ENCODE measurements at places on chromosomes 3 and 15.

DNA sequence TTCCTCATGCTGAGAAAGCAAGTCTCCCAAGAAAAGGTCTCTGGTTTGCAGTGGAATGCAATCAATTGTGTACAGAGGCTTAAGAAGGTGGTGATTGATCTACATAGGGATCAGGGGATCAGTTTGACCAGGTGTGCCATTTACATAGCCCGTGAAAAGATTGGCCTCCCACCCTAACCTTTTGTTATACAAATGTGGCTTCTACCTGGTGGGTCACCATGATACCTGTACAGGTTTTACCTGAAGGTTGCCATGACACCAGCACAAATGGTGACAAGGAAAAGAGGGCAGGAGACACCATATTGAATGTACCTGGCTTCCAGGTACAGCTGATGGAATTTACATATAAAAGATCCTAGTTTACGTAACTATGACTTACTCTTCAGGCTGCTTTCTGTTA is 25.5 kb upstream of the TEX55 start:
- no peak for DNase-seq

DNA sequence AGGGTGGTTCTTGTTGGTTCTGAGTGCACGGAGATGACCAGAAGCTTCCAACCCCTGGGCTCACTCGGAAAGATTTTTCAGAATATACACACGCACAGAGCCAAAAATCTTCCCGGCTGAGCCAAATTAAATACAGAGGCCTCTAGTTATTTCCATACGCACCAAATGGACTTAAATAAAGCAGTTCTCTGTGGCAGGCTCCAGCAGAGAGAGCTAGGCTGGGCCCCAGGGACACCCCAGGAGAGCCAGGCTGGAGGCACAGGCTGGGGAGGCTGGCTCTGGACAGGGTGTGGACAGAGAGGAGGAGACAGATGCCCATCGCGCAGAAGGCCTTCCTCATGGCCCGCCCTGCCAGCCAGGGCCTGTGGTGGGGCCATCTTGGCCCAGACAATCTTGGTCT is 115.9 kb downstream of the IQSEC1 start:
- DNase-seq: no peak

DNA sequence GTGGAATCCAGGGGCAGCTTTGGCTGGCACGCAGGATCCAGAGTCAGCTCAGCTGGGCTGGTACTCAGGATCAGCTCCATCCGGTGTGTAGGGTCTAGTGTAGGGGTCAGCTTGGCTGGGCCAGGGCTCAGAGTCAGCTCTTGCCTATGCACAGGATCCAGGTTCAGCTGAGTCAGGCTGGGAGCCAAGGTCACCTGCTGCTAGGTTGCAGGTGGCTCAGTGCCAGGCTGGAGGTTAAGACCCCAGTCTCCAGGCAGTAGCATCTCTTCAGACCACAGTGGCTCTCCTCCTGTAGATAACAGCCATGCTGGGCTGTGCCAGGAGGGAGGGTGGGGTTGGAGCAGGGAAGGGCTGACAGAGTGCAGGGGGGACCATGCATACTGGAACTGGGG is 1.8 kb downstream of the HYAL3 start:
- no peak for DNase-seq

GRCh38 chr3:50542177-50543034 is 25.1 kb downstream of the C3orf18 start:
- peak; percentile 77 for DNase-seq

DNA sequence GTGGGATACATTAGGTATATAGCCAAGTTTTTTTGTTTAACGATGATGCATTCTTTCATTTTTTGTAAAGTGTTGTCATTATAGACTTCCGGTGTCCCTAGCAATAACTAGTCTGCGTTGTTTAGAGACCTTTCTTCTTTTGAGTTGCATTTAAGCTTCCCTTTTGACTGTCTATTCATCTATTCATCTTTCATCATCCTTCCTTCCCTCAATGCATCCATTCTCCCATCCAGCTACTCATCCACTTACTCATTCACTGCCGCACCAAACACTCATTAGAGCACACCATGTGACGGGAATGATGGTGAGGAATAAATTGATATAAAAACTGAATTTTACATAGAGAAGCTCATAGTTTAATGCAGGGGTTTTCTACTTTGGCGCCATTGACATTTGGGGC is 32.9 kb downstream of the OR4F15 start:
- no peak for DNase-seq

GRCh38 chr3:117131259-117131658 is 421.7 kb downstream of the TUSC7 start:
- DNase-seq: no peak

- no peak for DNase-seq
These were observed 743.0 kb upstream of the CBLB start for GRCh38 chr3:106611841-106612240.

DNA sequence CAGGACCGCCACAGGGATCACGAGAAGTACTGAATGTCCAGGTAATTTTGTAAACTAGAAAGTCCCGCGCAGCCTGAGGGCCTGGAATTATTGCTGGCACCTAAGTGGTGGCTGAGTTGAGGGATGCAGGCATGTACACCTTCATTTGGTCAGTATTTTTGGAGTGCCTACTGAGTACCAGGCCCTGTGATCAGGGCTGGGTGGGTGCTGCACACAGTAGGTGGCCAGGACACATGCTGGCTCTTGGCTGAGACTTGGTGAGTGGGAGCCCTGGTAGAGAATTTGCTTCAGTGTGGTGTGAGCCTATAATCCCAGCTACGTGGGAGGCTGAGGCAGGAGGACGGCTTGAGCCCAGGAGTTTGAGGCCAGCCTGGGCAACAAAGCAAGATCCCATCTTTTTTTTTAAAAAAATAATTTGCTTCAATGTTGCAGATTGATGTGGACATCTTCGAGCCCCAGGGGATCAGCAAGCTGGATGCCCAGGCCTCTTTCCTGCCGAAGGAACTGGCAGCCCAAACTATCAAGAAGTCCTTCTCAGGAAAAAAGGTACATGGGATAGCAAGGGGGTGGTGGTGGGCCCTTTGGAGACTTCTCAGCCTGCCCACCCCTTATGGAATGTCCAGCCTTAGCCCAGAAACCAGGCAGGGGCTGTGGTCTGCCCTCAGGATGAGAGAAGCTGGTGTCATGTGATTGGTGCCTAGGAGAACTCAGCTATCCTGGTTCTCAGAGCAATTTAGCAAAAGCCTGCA is 2.6 kb downstream of the ITIH1 start:
- no peak for DNase-seq

GRCh38 chr15:94638183-94638582 is 406.8 kb downstream of the MCTP2 start:
- no peak for DNase-seq

GRCh38 chr3:127637546-127637945 is 8.6 kb downstream of the PODXL2 start:
- no peak for DNase-seq

- no peak for DNase-seq
These were observed 9.3 kb upstream of the ATP13A4 start for GRCh38 chr3:193564012-193564411.

- no peak for DNase-seq
These were observed 3.9 kb downstream of the GRM2 start for GRCh38 chr3:51710631-51711351.

DNA sequence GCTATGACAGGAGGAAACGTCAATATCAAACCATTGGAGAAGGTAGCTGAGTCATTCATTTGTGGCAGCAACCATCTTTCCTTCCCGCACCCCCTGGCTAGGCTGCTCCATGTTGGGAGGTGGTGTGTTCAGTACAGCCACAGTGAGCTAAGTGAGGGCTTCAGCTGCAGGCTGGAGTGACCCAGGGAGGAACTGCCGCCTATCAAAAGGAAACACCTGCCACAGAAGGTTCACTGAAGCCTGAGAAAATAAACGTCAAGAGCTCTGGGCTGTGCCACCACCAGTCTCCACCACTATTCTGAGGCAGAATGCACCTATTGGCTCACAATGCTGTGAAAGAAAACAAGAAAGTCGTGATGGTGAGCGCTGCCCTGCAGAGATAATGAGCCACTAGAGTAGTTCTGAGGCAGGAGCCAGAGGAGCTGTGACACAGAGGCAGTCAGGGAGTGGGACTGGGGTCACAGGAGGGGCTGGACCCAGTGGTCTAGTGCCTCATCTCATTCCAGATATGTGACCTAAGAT is 34.8 kb upstream of the CD47 start:
- no peak for DNase-seq

GRCh38 chr3:20462226-20462625 is 276.2 kb upstream of the SGO1 start:
- DNase-seq: no peak

- no peak for DNase-seq
These were observed 73.0 kb downstream of the MYO9A start for GRCh38 chr15:72044956-72045355.

DNA sequence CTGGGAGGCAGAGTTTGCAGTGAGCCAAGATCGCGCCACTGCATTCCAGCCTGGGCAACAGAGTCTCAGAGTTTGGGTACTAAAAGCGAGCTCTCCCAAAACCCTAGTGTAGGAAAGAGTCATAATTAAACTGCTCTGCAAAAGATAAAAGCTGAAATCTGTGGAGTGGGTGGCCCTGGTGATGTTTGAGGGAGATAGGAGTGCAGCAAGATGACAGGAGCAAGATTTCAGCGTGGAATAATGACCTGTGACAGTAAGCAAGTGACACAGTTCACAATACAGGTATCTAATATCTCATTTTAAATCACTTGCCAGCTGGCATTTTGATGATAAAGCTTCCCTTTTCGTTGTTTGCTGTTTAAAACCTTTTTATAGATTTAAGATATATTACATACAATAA is 79.3 kb downstream of the MDFIC2 start:
- DNase-seq: no peak

GRCh38 chr3:152524198-152525140 is 255.7 kb downstream of the MBNL1 start:
- DNase-seq: peak; percentile 84

GRCh38 chr3:81974751-81975150 is 213.3 kb upstream of the GBE1 start:
- DNase-seq: no peak

GRCh38 chr3:130539005-130539404 is 22.0 kb downstream of the COL6A6 start:
- DNase-seq: peak; percentile 57

GRCh38 chr3:15527031-15527459 is 5.5 kb upstream of the COLQ start:
- no peak for DNase-seq

GRCh38 chr3:120284747-120285507 is at the start of gene GPR156:
Gene GPR156 (minus strand): TSS chr3:120285222. CDS start chr3:120244098, 41,124 bp downstream.
- no peak for DNase-seq

- DNase-seq: no peak
These were observed 231.8 kb downstream of the TP63 start for GRCh38 chr3:189863031-189863430.

- no peak for DNase-seq
These were observed 119.5 kb downstream of the RPL22L1 start for GRCh38 chr3:170750478-170750830.

- no peak for DNase-seq
These were observed 280.5 kb downstream of the GAP43 start for GRCh38 chr3:115903843-115904242.

DNA sequence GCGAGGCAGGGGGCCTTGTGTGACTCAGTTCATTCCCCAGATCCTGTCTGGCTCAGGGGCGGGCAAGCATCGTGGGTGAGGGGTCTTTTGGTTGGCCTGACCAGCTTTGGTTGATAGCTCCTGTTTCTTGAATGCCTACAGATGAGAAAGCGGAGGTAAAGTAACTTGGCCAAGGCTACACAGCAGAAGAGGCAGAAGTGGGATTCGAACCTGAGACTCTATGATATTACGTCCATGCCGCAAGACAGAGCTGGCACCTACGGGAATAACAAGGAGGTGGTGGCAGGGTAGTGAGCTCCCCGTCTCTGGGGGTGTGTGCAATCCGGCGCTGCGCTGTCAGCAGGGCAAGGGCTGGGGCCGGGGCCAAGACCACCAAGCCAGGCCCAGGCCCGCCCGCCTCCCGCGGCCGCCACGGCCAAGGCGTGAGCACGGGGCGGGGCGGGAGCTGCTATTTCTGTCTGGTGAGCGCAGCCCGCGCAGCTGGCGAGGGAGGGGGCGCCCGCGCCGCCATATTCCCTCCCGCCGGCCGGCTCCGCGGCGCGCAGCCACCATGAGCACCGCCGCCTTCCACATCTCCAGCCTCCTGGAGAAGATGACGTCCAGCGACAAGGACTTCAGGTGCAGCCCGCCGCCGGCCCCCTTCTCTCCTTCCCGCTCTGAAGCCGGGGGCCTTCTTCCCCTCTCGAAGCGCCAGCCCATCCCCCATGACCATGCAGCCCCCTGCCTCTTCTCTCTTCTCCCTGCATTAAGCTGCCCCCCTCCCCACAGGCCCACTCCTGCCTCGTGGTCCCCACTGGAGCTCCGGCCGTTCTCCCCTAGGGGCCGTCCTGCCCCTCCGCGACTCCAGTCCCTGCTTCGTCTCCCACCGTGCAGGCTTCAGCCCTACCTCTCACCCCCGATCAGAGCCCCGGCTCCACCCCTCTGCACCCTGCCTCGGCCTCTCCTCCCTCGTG is at the start of gene CAND2:
Gene CAND2, plus strand, starts transcription at position 510 of the 953 bp plus-strand sequence. Its CDS starts 41 bp downstream, at position 551.
- peak; percentile 61 for DNase-seq

DNA sequence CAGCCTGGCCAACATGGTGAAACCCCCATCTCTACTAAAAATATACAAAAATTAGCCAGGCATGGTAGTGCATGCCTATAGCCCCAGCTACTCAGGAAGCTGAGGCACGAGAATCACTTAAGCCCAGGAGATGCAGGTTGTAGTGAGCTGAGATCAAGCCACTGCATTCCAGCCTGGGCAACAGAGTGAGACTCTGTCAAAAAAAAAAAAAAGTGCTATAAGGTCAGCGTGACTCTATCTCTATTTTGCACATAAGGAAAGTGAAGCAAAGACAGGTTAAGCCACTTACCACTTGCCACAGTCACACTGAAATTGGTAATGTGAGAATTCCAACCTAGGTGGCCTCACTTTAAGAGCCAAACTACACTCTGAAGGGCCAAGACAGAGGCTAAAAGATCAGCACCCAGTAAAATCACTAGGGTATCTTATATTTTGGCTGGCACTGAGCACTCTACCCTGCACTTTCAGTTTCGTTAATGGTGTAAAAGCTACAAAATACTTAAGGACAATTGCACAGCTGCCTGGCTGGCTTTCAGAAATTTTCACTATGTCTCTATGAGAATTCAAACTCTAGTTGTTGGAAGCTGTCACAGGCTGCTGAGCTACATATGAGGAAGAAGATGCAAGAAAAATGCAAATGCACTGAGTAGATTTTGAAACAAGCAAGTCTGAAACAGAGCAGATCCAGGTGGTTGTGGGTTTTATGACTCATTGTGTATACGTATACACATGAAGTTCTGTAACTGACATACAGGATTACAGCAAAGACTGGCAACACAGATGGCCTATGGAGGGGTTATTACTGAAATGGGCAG is 32.7 kb downstream of the TRANK1 start:
- DNase-seq: peak; percentile 77

- DNase-seq: no peak
These were observed 331.7 kb downstream of the RBMS3 start for GRCh38 chr3:29612536-29612935.

GRCh38 chr15:29528276-29528675 is 258.7 kb upstream of the NSMCE3 start:
- no peak for DNase-seq

GRCh38 chr3:58833491-58833890 is 166.9 kb upstream of the FAM3D start:
- DNase-seq: no peak

DNA sequence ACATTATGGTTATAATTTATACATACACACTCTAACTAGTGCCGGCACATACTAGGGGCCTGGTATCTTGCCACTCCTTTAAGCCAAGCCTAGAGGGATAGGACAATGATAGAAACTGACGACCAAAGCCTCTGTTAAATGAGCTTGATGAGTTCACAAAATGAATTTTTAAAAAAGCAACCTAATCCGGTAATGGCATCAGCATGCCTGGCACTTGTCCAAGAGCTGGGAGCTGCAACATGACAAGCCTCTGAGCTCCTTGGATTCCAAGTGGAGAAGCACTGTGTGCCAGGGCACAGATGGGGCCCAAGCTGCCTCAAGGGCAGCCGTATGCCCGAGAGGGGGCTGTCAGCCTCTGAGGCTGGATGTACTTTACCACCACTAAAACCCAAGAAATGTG is 9.7 kb downstream of the ETV5 start:
- no peak for DNase-seq
